Left ventricle myocardium superior (tissue), 1 donor: ENCODE measurements at places on chromosomes 6 and 20. TPM values are rescaled to one million over a fixed set of nuclear protein-coding genes. Genes with fewer than 3 reads are reported as not detected.

DNA sequence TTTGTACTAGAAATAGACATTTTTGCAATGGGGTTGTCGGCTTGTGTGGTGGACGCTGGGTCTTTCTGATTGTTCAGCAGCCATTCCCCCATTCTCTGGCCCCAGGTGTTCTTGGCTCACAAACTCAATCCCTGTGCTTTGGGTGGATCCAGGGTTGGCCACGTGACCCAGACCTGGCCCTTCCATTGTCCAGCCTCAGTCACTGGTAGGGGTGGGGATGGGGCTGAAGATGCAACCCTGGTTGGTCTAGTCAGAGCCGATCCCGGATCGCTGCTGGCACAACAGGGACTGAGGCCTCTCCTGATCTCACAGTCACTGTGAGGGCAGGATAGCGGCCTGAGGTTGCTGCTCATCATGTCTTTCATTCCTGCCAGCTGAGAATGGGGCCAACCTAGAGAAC is 365.3 kb upstream of the SULF2 start:
- no peak for DNase-seq

DNA sequence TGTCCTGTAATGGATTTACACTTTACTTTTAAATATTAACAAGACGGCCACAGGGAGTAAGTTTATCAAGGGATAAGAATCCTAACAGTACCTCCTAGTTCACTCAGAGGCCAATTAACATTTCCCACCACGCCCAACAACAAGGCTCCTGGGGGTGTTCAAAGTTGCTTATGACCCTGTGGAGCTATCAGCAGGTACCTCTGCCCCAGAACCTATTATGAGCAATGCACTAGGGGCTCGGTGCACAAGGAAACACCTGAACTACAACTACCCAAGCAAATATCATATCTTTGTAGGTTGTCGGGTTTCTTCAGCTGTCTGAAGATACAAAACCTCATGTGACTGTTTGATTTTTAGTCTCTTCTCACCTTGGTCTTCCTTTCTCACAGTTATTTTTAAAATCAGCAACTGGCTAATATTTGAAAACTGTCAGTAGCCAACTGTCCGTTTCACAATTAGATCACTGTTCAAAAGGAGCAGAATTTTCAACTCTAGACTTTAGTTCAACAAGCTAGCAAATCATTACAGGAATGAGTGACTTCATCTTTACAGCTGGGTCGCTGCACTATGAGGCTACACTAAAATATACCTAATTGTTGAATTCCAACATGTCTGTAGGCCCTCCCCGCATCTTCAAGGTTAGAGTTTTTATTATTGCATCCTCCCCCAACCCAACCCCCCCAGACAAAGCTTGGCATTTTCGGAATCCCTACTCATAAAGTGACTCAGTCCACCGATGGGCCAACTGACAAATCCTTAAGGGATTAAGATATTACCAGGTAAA is 38.1 kb downstream of the B4GALT5 start:
- no peak for DNase-seq

DNA sequence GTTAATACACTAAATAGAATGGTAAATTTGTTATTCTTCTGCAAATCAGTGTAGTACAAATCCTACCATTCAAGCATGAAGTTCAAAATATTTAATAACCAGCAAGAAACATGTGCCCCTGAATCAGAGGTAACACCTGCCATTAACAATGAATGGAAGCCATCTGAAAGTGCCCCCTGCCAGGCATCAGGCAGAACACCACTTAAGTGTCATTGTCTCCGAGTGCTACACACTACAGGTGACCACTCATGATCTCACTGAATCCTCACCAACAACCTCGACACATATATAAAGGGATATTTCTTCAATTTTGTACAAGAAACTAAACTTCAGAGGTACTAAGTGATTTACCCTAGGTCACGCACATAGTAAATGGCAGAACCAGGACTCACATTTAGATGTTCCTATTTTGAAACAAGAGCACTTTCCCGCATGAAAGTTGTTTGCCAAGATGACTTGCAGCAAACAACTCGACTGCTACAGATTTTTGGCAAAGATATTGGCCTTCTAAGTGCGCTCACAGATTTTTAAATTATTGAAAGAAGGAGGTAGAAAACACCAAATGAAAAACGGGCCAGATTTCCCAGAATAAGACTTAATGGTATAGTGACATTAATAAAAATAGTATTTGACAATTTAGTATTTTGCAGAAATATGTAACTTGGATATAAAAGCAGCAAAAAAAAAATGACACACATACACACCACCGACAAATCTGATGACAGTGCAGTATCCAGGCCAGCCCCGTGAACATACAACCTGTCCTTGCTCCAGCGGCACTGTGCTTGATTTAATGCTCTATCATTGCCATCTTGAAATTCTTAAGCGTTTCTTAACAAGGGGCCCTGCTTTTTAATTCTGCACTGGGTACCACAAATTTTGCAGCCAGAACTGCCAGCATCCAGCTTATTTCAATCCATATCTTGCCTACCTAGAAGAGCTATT is 274.5 kb downstream of the ALDH8A1 start:
- no peak for DNase-seq

GRCh38 chr6:148816117-148816516 is 69.3 kb downstream of the UST start:
- no peak for DNase-seq

- DNase-seq: no peak
Measured at GRCh38 chr20:39289316-39289715, 327.2 kb downstream of the DHX35 start.

- DNase-seq: no peak
Measured at GRCh38 chr6:14126191-14126590, 8.6 kb downstream of the CD83 start.

- DNase-seq: no peak
Measured at GRCh38 chr20:43830883-43831282, 83.8 kb upstream of the TOX2 start.

DNA sequence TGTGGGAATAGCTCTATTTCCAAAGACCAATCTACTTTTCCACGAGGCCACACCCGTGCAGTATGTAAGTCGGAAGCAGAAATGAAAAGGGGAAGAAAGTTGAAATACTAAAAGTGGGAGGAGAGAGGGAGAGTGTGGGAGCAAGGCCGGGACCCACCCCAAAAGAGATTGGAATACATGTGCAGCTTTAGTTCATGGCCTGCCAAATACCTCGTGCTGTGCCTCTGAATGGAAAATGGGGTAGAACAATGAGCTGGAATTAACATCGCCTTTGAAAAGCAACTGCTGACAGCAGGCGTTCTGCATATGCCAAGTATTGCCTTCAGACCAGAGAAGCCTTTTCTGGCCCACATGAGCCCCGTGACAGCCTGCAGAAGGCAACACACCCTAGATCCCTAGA is 155.6 kb downstream of the CD83 start:
- no peak for DNase-seq

GRCh38 chr6:131250122-131250521 is 114.9 kb downstream of the AKAP7 start:
- DNase-seq: peak; percentile 62

- DNase-seq: no peak
Measured at GRCh38 chr6:16413399-16413798, 175.0 kb downstream of the GMPR start.

DNA sequence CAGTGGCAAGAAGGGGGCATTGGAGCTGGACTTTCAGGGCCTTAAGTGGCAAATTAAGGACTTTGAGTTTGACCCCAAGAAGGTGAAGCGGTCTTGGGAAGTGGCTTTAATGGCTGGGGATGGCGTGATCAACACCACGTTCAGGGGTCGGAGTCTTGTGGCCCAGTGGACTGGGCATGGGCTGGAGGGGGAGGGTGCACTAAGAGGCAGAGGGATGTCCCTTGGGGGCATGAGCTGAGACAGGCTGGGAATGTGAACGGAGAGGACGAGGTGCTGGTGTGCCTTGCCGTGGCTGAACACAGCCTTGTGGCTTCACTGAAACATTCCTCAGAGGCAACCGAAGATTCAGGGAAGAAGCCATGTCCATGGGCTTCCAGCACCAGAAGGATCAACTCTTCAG is 227.0 kb downstream of the SYNDIG1 start:
- DNase-seq: no peak

DNA sequence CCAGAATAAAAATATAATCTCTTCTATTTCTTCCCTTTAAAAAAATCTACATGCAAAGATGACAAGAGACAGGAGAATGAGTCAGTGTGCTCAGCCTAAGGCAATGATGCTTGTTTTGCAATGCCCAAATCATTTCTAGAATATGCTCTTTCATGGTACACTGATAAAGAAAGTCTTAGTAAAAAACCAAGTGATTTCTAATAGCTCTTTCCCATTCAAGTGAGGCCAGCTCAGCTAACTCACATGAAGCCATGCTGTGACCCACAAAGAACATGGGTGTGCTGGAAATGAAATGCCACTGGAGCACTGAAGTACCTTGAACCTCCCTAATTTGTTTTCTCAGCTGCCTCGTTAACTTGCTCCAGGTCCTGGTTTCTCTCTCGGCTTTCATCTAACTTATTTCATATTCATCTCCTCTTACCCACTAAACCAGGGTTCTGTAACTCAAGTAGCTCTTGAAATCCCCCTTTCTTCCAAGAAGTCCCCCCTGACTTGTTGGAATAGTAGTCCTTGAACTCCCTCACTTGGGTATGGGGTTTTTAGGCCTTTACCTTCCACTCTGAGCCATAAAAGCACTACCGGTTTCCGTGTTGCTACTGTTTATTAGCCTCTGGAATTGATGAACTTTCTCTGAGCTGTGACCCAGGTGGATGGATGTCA is 92.7 kb downstream of the IRF4 start:
- no peak for DNase-seq

GRCh38 chr6:119890470-119890869 is 540.9 kb upstream of the MAN1A1 start:
- no peak for DNase-seq

- DNase-seq: peak; percentile 35
Measured at GRCh38 chr20:46010491-46011391, 2.0 kb downstream of the MMP9 start.

GRCh38 chr6:27237089-27237803 is 10.3 kb upstream of the PRSS16 start:
- no peak for DNase-seq

DNA sequence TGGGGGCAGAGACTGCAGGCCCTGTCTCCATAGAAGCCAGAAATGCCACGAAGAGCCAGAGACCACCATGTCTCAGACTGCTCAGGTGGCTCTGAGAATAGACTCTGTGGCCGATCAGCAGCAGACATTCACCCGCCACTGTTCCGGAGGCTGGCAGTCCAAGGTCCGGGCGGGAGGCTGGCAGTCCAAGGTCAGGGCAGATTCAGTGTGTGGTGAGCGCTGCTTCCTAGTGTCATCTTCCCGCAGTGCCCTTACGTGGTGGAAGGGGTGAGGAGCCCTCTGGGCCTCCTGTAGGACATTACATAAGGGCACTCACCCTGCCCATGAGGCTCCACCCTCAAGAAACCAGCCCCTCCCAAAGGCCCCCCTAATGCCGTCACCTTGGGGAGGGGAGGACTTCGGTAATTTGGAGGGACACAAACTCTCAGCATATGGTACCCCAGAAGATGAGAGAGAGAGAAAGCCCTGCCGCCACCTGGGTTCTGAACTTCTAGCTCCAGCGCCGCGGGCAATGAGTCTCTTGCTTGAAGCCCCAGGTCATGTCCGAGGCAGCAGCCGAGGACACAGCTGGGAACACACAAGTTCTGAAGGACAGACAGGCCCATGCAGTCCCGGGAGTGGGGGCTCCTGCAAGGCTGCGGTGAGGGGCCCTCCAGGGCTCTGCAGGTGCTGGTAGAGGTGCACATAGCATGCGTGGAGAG is 36.4 kb downstream of the DACT2 start:
- DNase-seq: no peak

DNA sequence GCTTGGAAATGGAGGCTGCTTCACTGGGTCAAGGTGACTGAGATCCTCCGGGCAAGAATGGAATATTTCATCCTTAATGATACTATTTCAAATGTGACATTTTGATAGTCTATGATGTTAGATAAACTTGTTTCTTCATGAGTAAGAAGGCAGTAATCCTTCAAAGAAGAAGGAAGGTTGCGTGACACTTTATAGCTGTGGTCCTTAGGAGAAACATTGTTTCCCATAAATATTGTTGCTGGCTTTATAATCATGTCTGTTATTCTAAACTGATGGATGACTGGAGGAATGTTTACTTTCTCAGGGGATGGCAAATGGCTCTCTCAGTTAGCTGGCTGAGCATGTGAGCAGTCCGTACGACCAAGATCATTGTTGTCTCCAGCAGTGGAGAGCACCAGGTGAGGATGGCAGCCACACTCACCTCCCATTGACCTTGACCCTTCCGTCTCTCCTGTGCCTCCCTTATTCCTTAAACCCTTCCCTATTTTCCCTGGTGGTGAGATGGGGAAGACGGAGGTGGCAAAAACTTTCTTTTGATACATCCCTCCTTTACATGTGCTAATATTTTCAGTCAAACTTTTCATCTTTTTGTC is 171.2 kb upstream of the OLIG3 start:
- DNase-seq: no peak

GRCh38 chr6:169370666-169371343 is 117.2 kb upstream of the THBS2 start:
- DNase-seq: no peak

DNA sequence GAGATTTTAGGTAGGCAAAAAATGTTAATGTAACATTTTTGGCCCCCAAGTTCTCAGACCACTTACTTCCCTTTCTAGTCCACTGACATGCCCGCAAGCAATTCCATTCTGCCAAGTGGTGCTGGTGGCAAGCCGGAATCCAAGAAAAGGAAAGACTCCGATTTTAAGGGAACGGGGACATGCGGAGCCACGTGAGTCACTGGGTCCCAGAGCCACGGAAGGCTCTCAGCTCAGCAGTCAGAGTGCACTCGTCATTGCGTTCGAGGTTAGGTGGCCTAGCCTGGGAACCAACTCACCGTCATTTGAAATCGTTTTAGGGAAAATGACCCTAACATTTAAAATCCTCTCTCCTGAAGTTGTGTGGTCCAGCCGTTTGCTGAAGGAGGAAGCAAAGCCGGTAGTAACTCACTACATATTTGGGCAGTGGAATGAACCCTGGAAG is 711 bp upstream of the SIRT5 start:
- DNase-seq: peak; percentile 40

- DNase-seq: no peak
Measured at GRCh38 chr6:83371423-83371822, 59.4 kb downstream of the ME1 start.

The CTSA gene
- total RNA-seq: 123 TPM

The GMPR gene
- 112 TPM for total RNA-seq

The OR2H1 gene
- not detected for total RNA-seq

The ARMC2 gene
- total RNA-seq: 11.5 TPM

The GJA1 gene
- 322 TPM for total RNA-seq

The C6orf141 gene
- total RNA-seq: 0.32 TPM
